ENCODE measurements at places on chromosomes 7 and 10. TPM values are rescaled to one million over a fixed set of nuclear protein-coding genes. Genes with fewer than 3 reads are reported as not detected.

GPR22 gene
- total RNA-seq: not detected

CYP3A4 gene
- not detected for total RNA-seq

PDK4 gene
- 3.6 TPM for total RNA-seq

TACC2 gene
- 8.8 TPM for total RNA-seq
